CD4-positive, alpha-beta T cell treated with Interleukin-10 for 1 hour (primary cell): ENCODE measurements at places on chromosomes 12 and 14.

- peak; percentile 49 for DNase-seq
Observed at GRCh38 chr12:47797441-47797840, 22.3 kb downstream of the HDAC7 start.

- DNase-seq = no peak
Observed at GRCh38 chr14:26398616-26399015, 199.2 kb downstream of the NOVA1 start.

DNA sequence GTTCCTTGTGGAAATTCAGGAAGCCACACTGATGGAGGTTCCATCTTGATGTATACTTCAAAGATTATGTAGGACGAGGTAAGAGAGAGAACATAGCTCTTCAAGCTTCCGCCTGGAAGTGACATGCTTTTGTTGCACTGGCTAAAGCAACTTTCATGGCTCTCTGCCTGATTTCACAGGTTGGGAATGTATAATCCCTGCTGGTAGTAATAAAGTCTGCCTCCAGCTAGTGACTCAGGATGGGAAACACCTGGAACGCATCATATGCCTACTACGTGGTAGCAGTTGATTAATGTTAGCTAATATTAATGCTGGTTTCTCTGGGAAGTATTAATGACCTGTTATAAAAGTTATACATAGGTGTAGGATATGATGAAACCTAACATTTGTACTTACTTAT, 71.1 kb downstream of the PELI2 start:
- DNase-seq = no peak

- no peak for DNase-seq
Observed at GRCh38 chr12:116497051-116497591, 62.1 kb upstream of the MAP1LC3B2 start.

DNA sequence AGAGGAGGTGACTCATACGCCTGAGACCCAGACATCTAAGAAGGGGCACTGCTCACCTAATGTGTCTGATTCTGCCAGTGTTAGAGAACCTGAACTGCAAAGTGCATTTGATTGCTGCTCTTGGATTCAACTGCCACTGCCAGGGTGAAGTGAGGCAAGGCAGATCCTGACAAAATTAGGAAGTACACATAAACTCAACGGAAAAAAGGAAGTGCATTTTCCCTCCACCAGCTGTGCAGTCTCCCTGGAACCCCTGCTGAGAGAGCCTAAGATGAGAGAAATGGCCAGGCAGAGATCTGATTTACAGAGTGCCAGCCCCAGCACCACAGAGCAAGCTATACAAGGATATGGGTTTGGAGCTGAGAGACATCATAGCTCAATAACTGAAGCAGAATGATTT, 215.3 kb downstream of the SEC23A start:
- no peak for DNase-seq

DNA sequence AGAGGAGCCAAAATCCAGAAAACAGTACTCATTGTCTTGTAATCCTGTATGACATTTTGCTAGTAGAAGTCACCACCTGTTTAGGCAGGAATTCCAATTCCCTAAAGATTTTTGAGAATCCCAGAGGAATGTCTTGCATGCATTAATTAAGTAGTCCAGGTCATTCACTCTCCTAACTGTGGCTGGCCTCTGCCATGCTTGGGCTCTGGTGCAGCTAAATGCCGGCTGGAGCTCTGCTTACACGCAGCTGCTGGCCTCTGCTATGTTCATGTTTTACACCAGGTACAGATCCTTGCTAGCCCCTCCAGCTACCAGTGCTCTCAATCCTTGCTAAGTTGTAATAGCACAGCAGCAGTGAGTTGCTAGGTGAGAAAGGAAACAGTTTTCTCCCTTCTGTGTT, 16.3 kb upstream of the HIF1A start:
- no peak for DNase-seq

DNA sequence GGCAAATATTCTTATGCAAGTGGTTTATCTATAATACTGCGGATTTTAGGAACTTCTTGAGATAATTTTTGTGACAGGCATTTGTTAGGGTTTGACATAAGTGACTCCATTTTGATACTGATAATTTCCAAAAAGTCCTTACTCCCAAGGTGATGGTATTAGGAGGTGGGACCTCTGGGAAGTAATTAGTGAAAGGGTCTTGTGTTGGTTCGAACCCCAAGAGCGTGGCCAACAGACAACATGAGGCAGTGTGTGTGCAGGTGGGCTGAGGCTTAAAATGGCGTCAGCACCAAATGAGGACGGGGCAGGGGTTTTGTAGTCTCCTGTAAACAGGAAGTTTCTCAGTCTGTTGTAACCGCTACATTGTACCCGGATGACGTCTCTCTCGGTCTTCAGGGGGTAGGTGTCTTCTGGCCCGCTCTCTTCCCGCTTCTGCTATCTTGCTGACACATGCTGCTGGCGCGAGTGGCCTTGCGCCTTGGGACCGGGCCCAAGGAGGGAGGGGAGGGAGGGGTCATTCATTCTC, 1.7 kb upstream of the C12orf43 start:
- DNase-seq = no peak

- DNase-seq = no peak
Observed at GRCh38 chr14:93046705-93047050, 69.0 kb downstream of the ITPK1 start.

- DNase-seq = no peak
Observed at GRCh38 chr12:46660276-46660675, 165.5 kb downstream of the SLC38A4 start.

DNA sequence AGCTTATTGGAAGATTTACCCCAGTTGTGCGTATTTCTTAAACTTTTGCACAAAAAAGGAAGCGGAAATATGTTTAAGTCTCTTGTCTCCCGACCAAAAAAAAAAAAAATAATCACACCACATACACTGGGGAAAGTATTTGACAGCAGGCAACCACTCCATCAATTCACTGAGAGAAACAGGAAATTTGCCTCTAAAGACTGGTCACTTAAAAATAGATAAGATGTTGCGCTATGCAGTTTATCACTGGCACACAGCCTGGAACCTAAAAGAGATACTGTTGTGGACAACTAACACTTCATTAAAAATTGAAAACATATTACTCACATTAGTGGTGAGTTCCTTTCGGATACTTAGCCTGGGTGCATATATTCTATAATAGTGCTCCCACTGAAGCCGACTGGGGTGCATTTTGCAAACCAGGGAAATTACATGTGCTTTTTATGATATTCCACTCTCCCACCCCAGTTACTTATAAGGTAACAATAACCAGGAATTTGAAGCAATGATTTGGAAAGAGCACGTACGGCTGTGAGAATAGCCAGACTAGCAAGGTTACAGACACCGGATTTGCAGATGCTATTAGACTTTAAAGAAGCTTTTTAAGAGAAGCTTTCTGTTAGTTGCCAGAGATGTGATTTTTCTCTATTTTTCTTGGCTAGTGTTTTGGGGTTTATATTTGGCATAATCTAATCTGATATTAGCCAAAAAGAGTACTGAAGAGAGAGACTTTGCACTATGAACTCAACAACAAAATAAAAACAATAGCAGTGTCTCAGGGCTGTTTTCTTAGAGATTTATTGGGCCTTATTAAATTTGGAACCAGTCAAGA, 311.5 kb downstream of the NOVA1 start:
- no peak for DNase-seq

GRCh38 chr12:71702590-71702989, 16.7 kb downstream of the TMEM19 start:
- DNase-seq = no peak

- DNase-seq = no peak
Observed at GRCh38 chr12:55972456-55972855, 1.4 kb upstream of the RAB5B start.

GRCh38 chr14:52233693-52234092, 33.8 kb upstream of the PTGDR start:
- no peak for DNase-seq

GRCh38 chr12:123064885-123065619, 84.6 kb downstream of the ARL6IP4 start:
- no peak for DNase-seq

DNA sequence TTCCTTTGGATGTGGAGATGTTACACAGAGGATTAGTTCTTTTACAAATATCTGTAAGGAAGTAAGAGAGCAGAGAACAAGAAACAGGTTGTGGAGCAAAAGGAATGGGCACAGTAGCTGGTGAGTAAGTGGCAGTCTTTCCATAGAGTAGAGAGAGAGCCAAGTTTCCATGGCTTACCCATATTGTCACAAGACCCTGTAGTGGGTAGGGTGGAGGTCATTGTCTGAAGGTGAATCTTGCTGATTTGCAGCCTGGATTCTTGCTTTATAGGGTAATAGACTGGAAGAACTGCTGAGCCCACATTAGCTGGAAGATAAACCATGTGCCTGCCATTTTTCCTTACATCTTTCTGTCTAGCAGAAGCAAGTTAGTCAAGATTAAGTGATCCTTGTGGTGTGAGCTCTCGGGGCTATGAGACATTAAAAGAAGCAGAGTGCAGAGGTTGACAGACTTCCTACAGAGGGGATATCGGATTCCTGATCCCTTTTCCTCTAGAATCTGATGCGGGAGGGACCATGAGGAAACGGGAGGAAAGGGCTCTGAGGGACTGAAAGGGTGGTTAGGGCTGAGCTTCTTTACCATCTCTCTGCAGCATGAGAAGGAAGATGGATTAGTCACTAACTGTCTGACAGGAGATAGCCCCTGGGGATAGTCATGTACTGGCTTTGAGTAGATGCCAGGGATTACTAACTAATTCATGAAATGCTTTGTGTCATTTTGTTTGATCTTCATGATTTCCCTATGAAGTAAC, 44.0 kb upstream of the LRTM2 start:
- DNase-seq = no peak

DNA sequence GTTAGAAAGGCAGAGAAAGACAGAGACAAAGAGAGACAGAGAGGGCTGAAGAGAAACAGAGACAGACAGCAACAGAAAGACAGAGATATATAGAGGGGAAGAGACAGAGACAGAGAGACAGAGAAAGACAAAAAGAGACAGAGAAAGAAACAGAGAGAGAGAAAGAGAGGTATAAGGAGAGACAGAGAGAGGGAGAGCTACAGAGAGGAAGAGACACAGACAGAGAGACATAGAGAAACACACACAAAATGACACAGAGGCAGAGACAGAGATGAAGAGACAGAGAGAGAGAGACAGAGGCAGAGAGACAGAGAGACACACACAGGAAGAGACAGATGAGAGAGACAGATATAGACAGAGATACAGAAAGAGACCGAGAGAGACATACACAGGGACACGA, 168.6 kb downstream of the TMEM121 start:
- no peak for DNase-seq

DNA sequence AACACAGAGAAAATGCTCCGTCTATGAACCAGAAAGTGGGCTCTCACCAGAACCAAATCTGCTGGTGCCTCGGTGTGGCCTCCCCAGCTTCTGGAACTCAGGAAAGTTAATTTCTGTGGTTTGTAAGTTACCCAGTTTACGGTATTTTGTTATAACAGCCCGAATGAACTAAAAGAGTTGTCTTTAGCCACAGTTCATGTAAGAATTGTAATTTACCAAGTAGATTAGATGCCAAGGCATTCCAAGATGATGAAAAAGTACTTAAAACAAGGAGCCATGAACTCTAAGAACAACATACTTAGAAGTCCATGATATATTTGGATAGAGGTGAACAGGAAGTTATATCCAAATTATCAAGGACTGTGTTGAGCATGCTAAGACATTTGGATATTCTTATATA, 259.9 kb upstream of the GARIN6 start:
- no peak for DNase-seq

DNA sequence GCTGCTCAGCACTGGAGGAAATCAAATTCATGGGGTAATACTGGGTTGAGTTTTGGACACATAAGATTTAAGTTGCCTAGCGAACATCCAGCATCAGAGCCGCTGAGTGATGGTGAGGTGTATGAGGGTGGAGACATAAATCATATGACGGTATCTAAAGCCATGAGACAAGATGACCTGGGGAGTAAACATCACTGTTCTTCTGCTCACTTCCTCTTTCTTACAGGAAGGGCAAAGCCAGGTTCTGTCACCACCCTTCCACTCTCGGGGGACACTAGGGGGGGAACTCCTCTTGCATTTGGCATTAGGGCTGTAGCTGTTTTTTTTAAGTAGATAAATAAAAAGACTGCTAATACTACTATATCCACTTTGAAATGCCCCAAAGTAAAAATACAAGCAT, 24.0 kb downstream of the PRDM4 start:
- DNase-seq = no peak

GRCh38 chr14:105486163-105486973, at the start of gene CRIP1:
Gene CRIP1, plus strand, starts transcription at chr14:105486886. Its CDS starts 374 bp downstream, at chr14:105487260.
- DNase-seq = peak; percentile 28

DNA sequence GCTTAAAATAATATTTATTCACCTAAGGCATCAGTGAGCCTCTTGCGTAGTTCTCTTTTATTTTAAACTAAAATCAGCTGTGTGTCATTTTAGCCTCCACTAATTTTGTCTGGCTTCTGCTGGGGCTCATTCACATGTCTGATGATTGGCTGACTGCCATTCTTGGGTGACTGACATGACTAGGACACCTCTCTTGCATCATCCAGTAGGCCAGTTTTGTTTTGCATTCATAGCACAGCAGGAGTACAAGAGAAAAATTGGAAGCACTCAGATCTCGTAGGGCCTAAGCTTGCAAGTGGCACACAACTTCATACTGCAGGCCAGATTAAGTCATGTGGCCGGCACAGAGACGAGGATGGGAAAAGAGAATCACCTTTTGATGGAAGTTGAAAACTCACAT, 1226.5 kb downstream of the GALC start:
- DNase-seq = no peak

DNA sequence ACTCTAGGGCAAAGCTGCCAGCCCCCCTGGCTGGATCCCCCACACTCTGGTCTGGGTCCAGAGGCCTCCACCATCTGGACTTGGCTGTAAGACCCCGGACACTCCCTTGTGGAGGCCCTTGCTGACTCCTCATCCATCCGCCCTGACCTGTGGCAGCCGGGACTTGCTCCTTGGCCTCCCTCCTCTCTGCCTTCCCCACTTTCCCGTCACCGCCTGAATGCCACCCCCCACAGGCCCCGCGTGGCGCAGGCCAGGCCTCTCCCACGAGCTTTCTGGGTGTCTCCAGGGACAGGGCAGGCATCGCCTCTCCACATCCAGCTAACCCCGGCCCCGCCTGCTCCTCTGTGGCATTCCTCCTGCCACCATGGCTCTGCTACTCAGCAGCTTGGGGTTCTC, 14.1 kb downstream of the JAG2 start:
- DNase-seq = no peak

- DNase-seq = no peak
Observed at GRCh38 chr12:69483700-69484099, 13.5 kb downstream of the FRS2 start.

GRCh38 chr12:24198070-24198469, 248.6 kb upstream of the SOX5 start:
- DNase-seq = no peak

DNA sequence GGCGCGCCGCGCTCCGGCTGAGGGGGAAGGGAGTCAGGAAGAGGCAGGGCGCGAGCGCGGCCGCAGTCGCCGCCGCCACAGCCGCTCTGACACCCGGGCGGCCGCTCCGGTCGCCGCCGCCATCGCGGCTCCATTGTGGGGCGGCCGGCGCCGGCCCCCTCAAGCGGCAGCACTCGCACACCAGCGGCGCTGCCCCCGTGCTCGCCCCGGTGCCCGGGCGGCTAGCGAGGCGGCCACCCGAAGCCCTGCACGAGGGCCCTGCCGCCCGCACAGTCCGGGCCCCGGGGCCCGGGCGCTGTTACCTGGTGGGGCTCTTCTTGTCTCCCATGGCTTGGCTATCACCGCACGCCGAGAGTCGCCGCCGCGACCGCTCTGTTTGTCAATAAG, 202 bp downstream of the YAF2 start:
- no peak for DNase-seq
